ENCODE measurements at places on chromosomes 2 and 18.

- no peak for DNase-seq
Observed at GRCh38 chr2:232527905-232528470, 2.0 kb downstream of the CHRND start.

GRCh38 chr2:171412571-171413175 is 21.1 kb downstream of the METTL8 start:
- DNase-seq: no peak

DNA sequence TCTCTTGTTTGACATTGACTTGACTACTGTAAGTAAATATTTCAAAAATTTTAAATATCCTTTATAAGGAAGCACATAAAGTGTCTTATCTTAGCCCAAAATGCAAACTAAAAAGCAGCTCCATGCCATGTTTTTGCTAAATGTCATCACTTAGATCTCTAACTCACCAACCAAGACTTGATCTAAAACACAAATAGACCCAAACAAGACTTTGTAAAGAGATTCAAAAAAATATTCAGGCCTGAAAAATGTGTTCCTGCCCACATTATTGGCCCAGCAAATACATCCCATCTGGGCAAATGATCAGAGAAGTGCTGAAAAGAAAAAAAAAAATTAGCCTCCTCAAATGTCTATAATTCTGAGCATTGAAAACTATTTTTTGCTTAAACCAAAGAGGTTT is 187.6 kb downstream of the MREG start:
- DNase-seq: no peak

- no peak for DNase-seq
Observed at GRCh38 chr2:143504397-143504796, 375.2 kb downstream of the ARHGAP15 start.

- DNase-seq: no peak
Observed at GRCh38 chr2:83787189-83787588, 671.9 kb downstream of the SUCLG1 start.

GRCh38 chr2:172282944-172283343 is 144.4 kb upstream of the ITGA6 start:
- DNase-seq: no peak

GRCh38 chr2:39604866-39605265 is 60.9 kb upstream of the TMEM178A start:
- DNase-seq: no peak

- DNase-seq: peak; percentile 8
Observed at GRCh38 chr18:72544092-72544886, at the start of gene CBLN2. Gene CBLN2 (minus strand): TSS chr18:72544342. CDS start chr18:72542160, 2,182 bp downstream.

DNA sequence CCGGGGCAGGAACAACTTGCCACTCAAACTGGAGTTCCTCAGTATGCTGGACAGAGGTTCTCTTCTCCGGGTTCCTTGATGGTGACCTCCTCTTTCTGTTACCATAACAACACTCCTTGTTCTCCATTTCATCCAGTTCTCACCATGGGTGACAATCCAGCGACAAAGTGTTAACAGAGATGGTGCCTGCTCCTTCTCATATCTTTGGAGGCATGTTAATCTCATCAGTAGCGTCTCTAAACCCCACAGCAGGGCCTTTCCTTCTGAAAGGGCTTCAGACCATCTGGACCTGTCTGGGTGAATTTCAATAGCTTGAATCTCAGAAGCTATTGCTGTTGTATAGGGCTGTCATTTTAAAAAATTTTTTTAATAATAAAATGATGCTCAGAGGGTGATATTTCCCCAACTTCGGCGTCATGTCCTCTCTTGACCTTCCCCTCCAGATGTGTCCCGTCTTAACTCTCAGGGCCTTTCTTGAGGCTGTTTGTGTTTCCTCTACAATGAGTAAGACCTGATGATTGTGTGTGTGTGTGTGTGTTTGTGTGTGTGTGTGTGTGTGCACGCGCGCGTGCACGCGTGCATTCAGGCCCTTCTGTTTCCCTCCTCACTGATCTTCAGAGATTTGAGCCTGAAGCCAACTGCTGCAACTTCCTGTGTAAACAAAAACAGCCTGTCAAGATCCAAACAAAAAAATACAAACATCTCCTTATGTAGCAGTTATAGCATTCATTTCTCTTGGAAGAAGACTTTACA is 24.3 kb upstream of the CETN1 start:
- no peak for DNase-seq

GRCh38 chr2:230614913-230615332 is 97.7 kb upstream of the CAB39 start:
- no peak for DNase-seq

- no peak for DNase-seq
Observed at GRCh38 chr2:190583507-190584337, 49.2 kb upstream of the NEMP2 start.

DNA sequence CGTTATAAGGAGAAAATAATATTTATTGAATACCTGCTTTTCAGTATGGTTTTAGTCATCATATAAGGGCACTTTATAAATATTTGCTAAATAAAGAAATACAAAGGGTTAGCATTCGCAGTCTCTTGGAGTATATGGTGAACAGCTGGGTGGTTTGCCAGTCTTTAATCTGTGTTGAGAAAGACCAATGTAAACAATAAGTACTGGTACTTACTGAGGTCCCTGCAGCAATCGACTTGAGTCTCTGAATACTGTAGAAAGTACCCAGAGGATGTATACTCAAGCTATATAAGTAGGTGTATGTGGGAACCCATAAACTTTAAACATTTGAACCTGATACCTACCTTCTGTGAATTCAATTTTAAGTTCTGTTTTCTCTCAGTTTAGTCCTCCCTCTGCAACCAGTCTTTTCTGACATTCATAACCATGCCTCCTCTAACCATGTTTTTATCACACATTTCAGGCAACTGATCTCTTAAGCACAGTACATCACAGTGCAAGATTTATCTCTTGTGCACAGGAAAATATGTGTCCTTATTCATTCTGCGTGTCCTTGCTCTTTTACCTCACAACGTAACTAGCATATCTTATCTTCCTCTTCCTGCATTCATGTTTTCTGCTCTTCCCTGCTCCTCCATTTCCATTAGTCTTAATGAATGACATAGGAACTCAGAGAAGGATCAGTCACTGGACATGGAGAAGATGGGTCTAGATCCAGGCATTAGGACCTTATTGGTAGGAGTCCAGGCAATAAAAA is 21.7 kb downstream of the C18orf63 start:
- no peak for DNase-seq

DNA sequence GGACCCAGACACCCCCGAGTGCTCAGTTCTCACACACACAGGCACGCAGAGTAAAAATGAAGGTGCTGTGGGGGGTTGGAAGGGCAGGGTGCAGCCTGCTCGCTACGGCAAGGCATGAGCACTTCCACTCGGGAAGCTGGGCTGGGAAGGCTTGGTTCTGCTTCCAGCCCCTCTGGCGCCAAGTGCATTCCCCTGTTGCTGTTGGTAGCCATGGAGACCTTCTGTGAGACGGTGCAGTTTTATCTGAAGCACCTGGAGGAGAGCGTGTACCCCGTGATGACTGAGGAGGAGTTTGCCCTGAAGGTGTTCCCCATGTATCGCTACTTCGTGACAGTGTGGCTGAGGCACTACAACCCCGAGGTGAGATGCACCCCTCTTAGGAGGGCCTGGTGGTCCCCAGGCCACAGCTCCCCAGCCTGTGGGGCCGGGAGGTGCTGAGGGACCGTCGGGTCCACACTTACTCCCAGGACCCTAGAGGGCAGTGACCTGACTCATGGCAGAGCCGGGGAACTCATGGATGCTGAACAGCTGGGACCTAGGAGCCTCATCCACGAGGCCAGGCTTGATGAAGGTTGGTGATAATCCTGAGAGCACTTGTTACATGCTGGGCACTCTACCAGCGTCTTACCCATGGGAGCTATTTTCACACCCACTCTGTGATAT is 15.5 kb downstream of the MROH2A start:
- no peak for DNase-seq

DNA sequence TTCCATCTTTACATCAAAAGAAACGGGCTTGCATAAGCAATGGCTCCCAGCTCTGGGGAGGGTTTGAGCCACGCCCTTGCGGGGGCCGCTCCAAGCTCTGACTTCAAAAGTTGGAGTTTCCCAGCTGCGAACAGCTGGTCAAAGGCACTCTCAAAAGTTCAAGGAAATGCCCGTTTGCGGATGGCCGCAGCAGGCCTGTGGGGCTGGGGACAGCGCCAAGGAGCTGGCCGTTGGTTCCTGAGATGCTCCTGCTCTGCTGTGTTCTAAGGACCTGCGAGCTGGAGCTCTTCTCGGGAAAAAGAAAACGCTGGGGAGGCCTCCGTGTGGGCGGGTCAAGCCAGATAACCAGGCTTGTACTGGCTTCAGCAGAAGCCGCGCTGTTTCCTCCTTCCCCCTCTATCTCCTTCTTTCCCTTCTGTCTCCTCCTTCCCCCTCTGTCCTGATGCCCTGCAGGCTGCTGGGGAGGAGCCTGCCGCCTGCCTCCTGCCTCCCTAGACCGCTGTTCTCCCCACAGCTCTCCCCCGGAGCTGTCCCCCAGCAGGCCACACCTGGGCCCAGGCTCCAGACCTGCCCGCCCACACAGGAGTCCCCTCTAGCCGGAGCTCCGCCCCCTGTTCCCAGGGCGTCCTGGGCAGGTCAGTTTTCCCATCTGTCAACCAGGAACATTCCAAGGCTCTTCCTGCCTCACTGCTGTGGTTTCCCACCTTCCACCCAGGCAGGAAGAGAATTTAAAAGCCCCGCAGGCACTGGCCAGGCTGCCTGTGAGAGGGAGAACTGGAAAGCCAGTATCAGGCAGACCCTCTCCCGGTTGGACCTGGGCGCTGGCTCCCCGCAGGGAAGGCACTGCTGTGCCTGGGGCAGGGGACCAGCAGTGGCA is 14.1 kb downstream of the KLF11 start:
- DNase-seq: no peak

DNA sequence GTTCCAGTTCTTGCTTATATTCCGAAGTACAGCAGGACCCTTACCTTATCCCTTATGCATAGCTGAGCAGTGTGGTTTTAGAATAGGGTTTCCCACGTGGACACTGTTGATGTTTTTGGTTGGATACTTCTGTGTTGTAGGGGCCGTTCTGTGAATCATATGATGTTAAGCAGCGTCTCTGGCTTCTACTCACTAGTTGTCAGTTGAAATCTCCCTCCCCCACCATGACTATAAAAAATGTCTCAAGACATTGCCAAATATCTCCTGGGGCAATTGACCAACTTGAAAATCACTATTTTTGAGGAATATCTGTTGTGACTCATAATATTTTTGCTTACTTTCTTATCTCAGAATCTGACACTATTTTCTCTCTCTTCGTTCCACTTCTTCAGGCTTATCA is 713.7 kb downstream of the TSN start:
- DNase-seq: no peak

DNA sequence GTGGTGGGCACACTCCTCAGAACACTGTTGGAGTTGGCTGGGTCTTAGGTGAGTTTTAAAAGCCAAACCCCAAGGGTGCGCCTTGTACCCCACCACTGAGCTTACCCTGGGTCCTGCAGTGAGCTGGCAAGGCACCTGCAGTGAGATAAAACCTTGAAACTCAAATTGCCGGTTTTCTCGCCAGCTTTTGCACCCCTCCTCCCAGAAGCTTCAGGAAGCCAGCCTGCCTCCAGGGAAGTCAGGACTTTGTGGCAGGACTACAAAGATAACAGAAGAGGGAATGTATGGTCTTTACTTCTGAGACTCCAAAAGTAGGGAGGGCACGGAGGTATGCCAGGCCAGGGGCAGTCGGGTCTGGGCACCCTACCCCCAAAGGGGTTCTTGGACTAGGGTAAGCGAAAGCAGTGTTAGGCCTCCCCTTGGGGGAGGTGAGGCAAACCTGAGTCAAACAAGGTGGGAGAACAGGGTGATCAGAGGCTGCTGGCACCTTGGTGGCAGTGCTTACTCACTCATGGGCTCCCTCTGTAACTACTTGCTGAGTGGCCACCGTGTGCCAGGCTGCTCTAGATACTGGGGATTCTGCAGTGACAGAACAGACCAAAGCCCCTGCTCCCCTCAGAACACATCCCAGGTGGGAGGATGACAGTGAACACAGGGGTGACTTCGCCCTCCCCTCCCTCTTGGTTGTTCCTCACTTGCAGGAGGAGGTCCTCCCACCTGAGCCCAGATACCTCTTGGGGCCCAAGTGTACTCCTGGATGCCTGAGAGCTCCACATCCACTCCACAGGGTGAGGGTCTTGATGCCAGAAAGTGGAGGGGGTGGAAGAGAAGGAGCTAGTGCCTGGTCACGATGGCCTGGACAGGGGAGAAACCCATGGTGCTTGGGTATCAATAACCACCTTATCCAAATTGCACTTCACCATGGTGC is 69.3 kb upstream of the RGPD5 start:
- no peak for DNase-seq

GRCh38 chr2:26246818-26247217 is 2.1 kb downstream of the HADHB start:
- DNase-seq: no peak

GRCh38 chr2:36409335-36409734 is 53.8 kb downstream of the CRIM1 start:
- DNase-seq: no peak

DNA sequence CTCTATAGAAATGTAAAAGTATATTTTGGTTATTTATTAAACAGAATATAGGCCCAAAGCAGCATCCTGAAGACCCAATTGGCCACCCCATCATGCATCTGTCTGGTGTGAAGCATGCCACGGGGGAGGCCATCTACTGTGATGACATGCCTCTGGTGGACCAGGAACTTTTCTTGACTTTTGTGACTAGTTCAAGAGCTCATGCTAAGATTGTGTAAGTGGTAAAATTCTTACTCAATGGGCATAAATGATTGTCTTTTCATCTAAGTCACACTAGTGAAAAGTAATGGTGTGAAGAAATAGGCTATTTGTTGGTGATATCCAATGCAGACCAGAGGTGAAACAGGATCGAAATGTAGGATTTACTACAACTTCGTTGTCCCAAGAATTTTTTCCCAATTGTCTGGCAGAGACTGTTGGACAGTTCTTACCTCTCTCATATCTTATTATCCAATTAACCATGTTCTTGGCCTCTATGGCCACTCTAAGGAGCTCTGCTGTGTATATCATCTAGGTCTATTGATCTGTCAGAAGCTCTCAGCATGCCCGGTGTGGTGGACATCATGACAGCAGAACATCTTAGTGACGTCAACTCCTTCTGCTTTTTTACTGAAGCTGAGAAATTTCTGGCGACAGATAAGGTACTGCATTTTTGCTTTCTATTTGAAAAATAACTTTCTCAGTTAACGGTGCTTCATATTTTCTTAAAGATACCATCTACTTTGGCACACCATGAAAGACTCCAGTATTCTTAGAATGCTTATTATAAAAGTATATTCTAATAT is 35.0 kb downstream of the AOX1 start:
- no peak for DNase-seq

GRCh38 chr2:198321522-198322088 is 517.2 kb downstream of the PLCL1 start:
- DNase-seq: no peak

GRCh38 chr2:39865751-39866150 is 86.7 kb upstream of the THUMPD2 start:
- DNase-seq: no peak

DNA sequence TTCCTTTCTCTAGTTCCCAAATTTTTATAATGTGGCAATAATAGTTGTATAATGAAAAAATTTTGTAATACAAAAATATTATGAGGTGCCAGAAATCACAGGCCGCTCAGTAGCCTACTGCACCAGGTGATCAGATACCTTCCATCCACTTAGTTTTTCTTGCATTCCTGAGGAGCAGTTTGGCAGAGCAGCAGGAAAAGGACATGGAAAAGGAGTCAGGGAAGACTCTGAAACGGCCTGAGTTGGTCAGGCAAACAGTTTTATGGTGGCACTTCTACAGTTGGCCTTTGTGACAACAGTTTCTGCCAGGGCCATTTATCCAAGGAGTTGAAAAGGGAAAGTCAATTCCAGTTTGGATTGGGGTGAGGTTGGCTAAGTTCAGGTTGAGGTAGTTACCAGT is 165.4 kb upstream of the ALPP start:
- DNase-seq: no peak

- peak; percentile 57 for DNase-seq
Observed at GRCh38 chr2:216692636-216693413, 2.5 kb downstream of the IGFBP5 start.

- no peak for DNase-seq
Observed at GRCh38 chr2:238295144-238296112, 7.0 kb upstream of the PER2 start.
